ENCODE measurements at places on chromosomes 2 and 18. TPM values are rescaled to one million over a fixed set of nuclear protein-coding genes. Genes with fewer than 3 reads are reported as not detected.

Gene TTN
- under 0.01 TPM for total RNA-seq

DNA sequence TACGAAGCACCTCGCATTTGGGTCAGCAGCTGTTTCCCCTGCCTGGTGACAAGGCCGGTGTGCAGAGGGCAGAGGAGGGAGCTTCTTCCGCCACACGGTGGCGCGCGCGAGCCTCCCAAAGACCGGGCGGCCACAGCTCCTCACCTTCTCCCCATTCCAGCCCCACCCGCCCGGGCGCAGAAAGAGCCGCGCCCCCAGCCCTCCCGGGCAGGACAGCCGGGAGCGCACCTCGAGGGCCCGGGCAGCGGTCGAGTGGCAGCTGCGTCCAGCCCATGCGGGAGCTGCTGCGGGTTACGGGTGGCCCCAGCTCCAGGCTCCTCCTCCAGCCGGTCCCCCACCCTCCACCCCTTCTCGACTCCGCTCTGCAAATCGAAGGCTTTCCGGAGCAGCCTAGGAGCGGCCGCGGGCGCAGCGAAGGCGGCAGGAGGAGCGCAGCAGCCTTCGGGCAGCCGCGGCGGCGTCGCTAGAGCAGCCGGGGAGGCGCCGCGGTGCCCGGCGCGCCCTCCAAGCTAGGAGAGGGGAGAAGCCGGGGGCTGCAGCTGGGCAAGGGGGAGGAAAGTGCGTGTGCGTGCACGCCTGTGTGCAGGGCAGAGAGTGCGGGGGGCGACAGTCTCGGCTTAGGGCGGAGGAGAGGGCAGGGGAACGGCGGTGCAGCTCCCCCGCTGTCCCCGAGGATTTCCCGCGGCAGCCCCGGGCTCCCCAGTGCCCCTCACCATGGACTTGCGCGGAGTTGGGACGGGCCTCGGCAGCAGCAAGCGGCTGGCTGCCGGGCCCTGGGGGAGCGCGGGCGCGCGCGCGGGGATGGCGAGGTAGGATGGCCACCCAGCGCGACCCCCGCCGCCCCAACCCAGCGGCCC is at the start of gene CCDC85A:
TSS of gene CCDC85A (plus strand) at position 348 of the 857 bp plus-strand sequence. CDS start 635 bp downstream, outside the sequence.
- peak; percentile 55 for DNase-seq

GRCh38 chr2:241051578-241052487 is 50.3 kb downstream of the MTERF4 start:
- DNase-seq: no peak

DNA sequence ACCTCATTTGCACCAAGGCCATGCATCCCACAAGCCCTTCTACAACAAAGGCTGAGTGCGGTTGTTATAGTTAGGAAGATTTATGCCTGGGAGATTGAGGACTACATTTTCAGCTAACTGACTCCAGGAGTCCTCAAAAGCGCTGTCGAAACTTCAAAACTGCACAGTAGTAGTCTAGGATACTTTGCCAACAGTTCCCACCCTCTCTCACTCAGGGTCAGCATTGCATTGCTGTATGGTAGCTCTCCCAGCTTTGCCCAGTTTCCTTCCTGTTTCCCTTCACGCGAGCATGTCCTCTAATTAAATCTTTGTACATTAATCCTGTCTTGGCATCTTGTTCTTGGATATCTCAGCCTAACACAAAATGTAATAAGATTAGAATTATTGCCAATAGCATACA is 420.6 kb upstream of the UBE2E3 start:
- DNase-seq: no peak

Gene HRH4
- 0.13 TPM for total RNA-seq

DNA sequence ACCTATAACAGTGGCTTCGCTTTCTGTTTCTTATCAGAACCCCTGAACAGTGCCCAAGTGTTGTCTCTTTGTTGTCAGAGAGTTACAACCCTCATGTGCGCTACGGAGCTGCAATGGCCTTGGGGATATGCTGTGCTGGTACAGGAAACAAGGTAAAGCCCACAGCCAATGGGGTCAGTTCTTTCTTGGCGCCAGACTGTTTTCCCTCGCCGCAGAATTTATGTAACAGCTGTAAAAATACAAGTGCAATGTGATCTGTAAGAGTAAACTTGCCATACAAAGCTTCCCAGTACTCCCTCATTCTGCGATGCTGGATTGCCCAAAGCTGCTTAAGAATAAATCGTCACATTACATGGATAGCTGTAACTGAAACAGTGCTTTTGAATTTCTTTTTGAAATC is 13.9 kb upstream of the HTR2B start:
- DNase-seq: no peak

- DNase-seq: peak; percentile 22
These were observed 286.4 kb downstream of the TXNL1 start for GRCh38 chr18:56351911-56352500.

Gene RGPD5
- total RNA-seq: 23.8 TPM

- DNase-seq: peak; percentile 63
These were observed 796.1 kb downstream of the EPHA4 start for GRCh38 chr2:220775856-220776488.

Gene ASB18
- 0.38 TPM for total RNA-seq

DNA sequence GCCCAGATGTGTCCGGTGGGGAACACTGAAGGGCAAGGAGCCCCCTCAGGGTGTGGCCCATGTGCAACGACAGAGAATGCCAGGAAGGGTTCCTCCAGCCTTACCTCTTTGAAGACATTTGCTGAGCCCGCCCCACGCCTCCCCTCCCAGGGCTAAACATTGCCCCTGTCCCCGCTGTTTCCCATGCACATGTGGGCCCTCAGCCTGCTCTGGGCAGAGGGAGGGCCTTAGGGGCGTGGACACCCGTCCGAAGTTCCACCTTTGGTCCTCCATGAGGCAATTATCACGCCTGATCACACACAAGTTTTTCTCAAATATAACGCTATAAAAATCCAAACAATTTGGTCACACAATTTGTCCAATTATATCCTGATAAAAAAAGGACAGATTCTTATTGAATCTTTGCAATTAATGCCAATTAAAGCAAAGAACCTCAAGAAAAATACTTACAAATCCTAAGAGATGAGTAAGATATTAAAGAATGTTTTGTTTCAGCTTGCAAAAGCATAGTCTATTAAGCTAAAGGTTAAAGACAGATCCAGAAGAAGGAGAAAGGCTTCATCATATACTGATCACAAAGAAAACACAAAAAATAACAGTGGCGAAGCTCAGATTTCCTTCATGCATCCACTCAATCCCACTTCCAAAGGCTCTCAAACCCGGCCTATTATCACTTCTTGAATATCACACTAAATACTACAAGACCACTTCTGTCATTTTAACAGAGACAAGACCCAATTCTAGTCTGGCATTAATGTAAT is 55.2 kb upstream of the LDLRAD4 start:
- no peak for DNase-seq

Gene TANC1
- 29.5 TPM for total RNA-seq

- no peak for DNase-seq
These were observed 167.1 kb downstream of the PRKCE start for GRCh38 chr2:45818591-45818990.

Gene LBH
- 6.9 TPM for total RNA-seq

Gene CD207
- total RNA-seq: not detected

DNA sequence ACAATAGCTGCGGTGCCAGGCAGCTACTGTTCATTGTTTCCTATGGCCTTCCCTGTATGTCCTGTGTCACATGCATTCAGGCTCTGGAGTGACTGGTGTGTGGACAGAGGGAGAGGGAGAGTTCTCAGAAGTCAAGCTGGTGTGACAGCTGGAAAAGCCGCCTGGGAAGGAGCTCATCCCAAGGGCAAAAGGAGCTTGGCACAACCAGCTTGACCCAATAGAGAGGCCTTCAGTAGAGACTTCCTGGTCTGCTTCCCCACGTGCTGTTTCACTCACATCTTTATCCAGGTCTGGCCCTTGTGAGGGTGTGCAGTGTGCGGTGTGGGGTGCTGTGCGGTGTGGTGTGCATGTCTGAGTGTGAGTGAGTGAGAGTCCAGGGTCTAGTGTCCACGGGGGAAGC is 11.1 kb upstream of the NT5DC4 start:
- DNase-seq: no peak

GRCh38 chr18:76546436-76546835 is 51.4 kb upstream of the ZNF516 start:
- DNase-seq: no peak

Gene FAM124B
- total RNA-seq: not detected

Gene CHST9
- total RNA-seq: 0.38 TPM

- DNase-seq: no peak
These were observed 322.7 kb upstream of the SOX11 start for GRCh38 chr2:5369510-5369909.

DNA sequence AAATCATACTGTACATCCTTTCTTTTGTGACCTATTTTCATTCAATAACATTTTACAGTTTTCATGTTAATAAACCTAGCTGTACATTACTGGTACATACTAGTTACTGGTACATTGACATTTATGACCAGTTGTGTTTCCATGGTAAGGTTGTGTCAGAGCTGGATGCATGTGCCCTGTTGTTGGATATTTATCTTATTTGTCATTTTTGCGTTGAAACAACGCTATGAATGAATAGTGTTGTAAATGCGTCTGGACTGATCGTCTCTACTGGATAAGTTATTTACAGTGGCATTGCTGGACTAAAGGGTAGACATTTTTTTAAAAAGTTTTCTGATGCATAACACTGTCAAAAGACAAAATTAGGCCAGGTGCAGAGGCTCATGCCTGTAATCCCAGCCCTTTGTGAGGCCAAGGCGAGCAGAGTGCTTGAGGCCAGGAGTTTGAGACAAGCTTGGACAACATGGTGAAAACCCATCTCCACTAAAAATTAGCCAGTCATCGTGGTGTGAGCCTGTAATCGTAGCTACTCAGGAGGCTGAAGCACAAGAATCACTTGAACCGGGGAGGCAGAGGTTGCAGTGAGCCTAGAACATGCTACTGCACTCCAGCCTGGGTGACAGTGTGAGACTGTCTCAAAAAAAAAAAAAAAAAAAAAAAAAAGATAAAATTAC is 40.2 kb downstream of the MCFD2 start:
- DNase-seq: no peak

GRCh38 chr2:66462501-66462825 is 27.5 kb downstream of the MEIS1 start:
- no peak for DNase-seq

Gene ERFE
- 4.2 TPM for total RNA-seq

GRCh38 chr2:66805016-66805865 is 370.3 kb downstream of the MEIS1 start:
- no peak for DNase-seq

DNA sequence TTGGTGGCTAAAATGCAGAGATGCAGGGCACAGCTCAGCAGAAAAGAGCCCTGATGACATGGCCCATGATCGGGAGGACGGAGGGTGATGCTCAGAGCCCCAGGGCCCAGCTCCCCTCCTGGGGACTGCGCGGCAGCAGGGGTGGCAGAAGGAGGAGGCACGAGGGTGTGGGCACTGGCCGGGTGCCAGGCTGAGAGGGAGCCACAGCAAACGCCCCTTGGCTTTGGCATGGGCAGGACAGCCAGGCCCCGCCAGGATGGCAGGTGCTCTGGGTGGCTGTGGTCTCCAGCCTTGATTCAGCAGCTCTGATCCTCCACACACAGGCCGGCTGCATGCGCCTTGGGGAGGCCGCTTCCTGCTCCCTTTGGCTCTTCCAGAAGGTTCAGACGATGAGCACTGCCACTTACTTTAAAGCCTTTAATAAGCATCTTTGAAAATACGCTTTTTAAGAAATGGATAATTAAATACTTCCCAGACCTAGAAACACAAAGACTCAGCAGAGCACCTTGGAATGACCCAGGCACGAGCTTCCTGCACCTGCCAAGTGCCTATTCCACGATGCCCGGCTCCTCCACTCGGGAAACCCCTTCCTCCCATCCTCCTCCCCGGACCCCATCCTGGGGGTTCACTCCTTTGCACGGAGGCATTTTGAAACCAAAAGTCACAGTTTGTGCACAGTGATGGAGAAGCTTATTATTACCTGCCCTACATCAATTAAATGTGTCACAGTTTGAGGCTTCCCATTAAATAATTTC is 78.5 kb upstream of the SNTG2 start:
- no peak for DNase-seq

DNA sequence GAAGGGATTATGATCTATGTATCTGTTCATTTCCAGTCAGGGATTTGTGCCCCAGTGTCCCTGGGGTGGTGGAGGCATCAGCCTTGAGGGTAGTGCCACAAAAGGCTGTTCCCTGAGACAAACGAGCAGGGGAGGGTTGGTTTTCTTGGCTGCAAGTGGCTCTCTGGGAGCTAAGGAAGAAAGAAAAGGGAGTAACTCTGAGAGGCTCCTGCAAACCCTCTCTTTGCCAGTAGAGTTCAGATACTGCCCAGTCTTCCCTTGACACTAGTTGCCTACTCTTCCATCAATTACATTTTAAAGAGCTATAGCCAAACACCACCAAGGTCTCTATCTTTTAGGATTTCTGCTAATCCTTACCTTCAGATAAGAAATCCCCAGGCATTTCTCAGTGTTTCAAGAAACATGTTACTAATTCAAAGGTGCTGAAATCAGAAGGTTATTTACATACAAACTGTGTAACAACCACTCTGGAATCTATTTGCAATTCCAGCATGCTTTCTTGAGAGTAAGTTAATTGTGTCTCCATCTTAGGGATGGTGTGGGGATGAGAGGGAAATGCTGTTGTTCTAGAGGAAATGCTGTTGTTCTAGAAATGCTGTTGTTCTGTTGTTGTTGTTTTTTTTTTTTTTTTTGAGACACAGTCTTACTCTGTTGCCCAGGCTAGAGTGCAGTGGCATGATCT is 18.7 kb upstream of the KCTD1 start:
- no peak for DNase-seq

DNA sequence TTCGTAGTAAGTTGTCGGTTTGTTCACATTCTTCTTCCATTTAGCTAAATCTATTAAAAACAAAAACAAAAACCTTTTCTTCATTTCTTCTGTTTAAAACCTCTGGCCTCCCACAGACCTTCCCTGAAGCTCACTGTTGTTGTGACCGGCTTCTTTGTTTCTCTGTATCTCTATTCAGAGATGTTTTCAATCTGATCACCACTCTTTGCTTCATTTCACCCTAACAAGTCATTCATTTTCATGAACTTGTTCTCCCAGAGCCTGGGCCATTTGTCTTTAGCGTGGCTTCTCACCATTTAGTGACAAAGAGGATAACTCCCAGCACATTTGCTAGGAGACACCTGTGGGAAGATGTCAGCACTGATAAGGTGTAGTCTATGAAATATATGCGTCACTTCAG is 794.2 kb downstream of the ERBB4 start:
- DNase-seq: no peak

Gene TMEM169
- 0.51 TPM for total RNA-seq

Gene SGPP2
- total RNA-seq: 9.7 TPM

- DNase-seq: no peak
These were observed 9.2 kb upstream of the NFATC1 start for GRCh38 chr18:79386547-79386946.

GRCh38 chr2:144431392-144431783 is 88.5 kb downstream of the ZEB2 start:
- no peak for DNase-seq

DNA sequence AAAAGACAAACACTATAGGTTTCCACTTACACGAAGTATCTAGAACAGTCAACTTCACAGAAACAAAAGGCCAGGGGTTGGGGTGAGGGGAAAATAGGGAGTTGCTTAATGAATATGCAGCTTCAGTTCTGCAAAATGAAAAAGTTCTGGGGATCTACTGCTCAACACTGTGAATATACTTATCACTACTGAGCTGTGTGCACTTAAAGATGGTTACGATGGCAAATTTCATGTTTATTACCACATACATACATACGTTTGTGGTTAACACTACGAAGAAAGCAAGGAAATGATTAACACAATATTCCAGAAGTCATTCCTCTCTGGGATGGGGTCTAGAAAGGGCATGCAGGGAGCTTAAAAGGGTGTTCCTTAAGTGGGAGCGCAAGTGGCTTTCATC is 19.3 kb downstream of the MBOAT2 start:
- no peak for DNase-seq

- DNase-seq: no peak
These were observed 296.9 kb upstream of the TNP1 start for GRCh38 chr2:217156801-217157200.

Measured in bronchial epithelial cell (primary cell).